ENCODE measurements at places on chromosomes 13 and 19. TPM values are rescaled to one million over a fixed set of nuclear protein-coding genes. Genes with fewer than 3 reads are reported as not detected.

DNA sequence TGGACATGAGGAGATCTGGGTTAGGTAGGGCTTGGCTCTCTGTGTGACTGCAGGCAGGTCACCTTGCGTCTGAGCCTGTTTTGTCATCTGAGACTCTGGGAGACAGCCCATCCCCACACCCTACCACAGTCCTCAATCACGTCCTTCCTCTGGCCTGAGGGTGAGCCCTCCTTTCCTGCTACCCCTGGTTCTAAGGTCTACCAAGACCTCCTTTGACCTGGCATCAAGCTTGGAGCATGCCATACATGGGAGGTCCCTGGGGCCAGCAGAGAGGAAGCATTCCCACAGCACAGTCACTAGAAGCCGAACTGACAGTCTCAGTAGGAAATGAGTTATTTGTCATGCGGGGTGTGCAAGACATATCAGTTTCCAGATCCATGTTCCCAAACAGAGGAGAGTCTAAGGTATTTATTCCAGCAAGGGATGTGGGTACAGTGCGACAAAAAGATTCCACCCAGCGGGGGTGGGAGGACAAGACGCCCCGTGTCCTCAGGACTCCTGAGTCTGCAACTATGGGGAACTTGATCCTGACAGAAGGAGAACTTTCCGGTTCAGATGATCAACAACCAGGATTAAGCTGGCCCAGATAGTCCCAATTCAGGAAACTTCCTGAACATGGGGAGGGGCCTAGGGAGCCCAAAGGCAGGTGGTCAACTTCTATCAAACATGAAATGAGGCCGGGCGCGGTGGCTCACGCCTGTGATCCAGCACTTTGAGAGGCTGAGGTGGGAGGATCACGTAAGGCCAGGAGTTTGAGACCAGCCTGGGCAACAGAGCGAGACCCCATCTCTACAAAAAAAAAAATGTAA lies 9.5 kb downstream of the ARRDC2 start:
- H3K4me3 ChIP-seq, result no peak overlapping the region
- H3K27ac ChIP-seq, result peak overlapping the region; percentile 65
- peaks cover 77% of the 10 kb centered on the region for H3K4me1 ChIP-seq
- peaks cover 35% of the 10 kb centered on the region for H3K36me3 ChIP-seq
- no peak for DNase-seq

DNA sequence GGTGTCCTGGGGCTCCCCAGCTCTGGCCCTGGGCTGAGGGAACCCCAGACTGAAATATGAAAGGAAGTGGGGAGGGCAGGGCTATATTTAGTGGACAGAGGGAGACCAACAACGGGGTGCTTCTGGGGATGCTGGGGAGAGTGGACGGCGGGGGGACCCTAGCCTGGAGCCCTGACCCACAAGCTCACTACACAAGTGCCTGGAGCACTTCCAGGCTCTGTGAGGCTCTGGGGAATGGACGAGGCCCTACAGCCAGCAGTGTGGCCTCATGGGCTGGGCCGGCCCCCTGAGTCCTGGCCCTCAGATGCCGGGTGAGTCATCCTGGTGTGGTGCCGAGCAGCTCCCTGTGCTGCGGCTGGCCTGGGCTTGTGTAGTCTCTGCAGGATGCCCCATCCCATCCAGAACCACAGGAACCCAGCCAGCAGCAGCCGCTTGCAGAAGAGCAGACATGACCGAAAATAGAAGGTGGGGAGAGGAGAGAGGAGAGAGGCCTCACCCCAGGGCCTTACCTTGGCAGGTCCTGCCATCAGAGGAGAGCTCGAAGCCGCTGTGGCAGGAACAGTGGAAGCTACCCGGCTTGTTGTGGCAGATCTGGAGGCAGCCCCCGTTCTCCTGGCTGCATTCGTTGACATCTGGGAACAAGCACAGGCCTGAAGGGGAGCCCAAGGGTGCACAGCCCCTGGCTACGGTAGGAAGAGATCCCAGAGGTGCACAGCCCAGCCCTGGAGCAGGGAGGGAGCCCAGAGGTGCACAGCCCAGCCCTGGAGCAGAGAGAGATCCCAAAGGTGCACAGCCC lies 26.1 kb downstream of the GAS6 start:
- no peak for DNase-seq
- no peaks in the 10 kb centered on the region for H3K27me3 ChIP-seq
- peaks cover 10% of the 10 kb centered on the region for H3K4me1 ChIP-seq

- no peaks in the 10 kb centered on the region for H3K36me3 ChIP-seq
- no peak overlapping the region for H3K4me3 ChIP-seq
- H3K27ac ChIP-seq, result no peak overlapping the region
- H3K4me1 ChIP-seq, result peaks cover 9% of the 10 kb centered on the region
- no peak for DNase-seq
Measured at GRCh38 chr13:75224053-75224742, 257.8 kb downstream of the TBC1D4 start.

- peaks cover 16% of the 10 kb centered on the region for H3K4me1 ChIP-seq
- H3K27ac ChIP-seq, result no peak overlapping the region
- DNase-seq, result no peak
- H3K4me3 ChIP-seq, result no peak overlapping the region
Measured at GRCh38 chr13:21606796-21607195, 2.8 kb upstream of the MICU2 start.

Gene SYNE4
- 1.8 TPM for total RNA-seq

Gene P2RY11
- 64.9 TPM for total RNA-seq

Gene ARHGAP35
- total RNA-seq, result 22.6 TPM

All from activated T-helper 1 cell treated with anti-CD3 and anti-CD28 coated beads, Interleukin-12 subunit alpha, Interleukin-12 subunit beta, Interleukin-2, Interleukin-4 antibody, amounts not matched to agents 30 ng/mL and 10 ng/mL and 1 ng/mL, durations not matched to agents 14 hours and 24 hours and 36 hours (primary cell).